ENCODE measurements at places on chromosomes 2 and 18.

GRCh38 chr18:57889841-57890240 is 86.7 kb upstream of the ATP8B1 start:
- DNase-seq = no peak

- DNase-seq = no peak
Measured at GRCh38 chr2:134407154-134407890, 153.4 kb downstream of the MGAT5 start.

DNA sequence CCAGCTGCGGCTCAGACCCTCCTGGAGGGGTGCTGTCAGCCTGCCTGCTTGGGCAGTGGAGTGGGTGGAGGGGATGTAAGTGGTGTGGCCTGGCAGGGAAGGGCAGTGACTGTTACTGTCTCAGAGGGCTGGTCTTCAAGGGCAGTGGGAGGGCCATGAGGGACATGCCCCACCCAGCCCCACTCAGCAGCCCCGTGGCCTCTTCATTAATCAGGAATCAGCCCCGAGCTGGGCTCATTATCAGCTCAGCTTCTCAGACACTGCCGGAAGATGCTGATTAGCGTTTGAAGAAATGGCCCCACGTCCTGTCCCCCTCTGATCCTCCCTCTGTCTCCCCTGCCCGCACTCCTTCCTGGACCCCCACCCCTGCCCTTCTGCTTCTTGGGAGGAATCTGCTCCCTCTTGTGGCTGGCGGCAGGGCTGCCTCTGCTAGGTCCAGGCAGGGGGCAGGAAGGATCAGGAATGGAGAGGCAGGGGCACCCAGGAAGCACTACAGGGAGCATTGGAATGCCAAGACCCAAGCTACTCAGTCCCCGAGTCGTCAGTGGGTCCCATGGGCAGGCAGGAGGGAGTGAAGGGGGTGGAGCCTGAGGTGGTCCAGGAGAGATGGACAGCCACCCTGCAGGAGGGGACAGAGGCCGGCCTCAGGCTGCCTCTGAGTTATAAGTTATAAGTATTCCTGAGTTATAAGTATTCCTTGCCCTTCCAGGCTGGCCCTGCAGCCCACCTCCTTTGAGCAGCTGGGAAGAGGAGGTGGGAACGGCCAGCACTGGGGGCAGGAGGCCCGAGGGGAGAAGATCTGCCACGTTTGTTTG is 7.0 kb downstream of the ASIC4 start:
- DNase-seq = peak; percentile 82

GRCh38 chr2:189681903-189682302 is 7.4 kb downstream of the ANKAR start:
- DNase-seq = no peak

DNA sequence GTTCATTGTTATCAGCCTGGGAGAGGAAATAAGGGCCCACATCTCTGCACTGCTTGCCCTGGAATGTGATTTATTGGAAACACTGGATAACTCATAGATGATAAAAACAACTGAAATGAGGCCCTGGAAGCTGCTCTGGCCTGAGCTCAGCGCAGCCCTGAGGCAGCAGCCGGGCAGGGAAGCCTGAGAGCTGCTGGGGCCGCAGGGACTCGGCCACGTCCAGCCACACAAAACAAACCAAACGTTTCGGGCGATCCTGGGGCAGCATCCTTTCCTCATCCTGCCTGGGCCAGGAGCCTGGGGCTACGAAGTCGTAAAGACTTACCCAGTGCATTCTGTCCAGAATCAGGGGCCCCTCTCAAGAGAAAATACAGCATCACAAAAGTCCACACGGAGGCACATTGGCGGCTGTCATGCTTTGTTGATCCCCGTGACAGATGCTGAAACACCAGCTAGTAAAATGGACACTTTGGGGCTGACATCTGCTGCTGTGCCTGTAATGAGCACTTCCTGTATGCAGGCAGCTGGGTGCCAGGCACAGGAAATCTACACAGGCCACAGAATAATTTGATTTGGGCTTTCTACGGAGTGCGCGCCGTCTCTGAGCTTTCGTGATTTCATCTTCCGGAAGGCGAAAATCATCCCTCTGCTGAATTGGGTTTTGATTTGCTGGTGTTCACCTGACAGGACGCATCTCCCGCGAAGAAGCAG is 250.6 kb downstream of the EIPR1 start:
- DNase-seq = no peak

DNA sequence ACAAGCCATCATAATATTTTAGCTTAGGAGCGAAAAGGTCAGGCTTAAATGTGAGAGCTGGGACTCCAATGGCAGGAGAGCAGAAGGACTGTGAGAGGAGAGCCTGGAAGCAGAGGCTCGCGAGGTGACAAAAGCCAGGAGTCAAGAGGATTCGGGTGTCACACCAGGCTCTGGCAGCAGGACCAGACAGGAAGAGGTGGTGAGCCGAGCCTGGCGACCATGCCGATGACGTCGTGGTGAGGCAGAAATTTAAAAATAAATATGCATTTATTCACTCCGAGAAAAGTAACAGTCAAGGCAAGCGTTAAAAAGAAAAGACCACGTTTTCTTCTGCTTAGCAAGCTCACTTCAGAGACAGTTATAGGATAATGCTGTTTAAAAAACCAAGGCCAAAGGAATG is 31.3 kb upstream of the ZNF236 start:
- peak; percentile 31 for DNase-seq

DNA sequence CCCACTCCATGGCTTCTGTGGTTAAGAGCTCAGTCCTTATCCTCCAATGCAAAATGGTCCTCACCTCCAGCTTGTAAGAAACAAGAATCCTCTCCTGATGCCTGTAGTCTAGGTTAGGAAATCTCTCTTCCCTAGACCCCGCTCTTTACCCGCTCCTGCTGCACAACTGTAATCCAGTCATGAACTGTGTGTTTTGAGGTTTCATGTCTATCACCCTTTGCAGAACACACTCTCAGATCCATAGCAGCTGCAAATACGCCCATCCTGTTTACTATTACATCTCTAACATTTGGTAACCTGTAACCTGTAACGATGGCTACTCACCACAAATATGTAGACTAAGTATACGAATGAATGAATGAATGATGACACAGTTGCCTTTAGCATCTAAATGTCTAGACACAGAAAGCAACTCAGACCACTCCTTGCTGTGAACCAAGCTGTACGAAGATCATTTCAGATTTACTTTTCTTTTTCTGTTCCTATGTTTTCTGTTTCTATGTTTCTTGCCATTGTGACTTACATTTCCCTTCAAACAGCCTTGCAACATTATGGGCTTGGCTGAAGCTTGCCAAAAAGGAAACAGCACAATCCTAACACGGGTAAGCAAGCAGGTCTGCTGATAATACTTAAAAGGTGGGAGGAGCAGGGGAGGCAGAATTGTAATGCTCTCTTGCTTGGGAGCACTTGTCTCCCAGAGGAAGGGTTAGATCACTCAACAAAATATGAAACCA is 53.7 kb downstream of the EPHA4 start:
- no peak for DNase-seq
